A673 (cell line): ENCODE measurements at places on chromosomes 4 and X. TPM values are rescaled to one million over a fixed set of nuclear protein-coding genes. Genes with fewer than 3 reads are reported as not detected.
A peak's percentile ranks its signal among the peaks of the same experiment; 100 is the strongest.

DNA sequence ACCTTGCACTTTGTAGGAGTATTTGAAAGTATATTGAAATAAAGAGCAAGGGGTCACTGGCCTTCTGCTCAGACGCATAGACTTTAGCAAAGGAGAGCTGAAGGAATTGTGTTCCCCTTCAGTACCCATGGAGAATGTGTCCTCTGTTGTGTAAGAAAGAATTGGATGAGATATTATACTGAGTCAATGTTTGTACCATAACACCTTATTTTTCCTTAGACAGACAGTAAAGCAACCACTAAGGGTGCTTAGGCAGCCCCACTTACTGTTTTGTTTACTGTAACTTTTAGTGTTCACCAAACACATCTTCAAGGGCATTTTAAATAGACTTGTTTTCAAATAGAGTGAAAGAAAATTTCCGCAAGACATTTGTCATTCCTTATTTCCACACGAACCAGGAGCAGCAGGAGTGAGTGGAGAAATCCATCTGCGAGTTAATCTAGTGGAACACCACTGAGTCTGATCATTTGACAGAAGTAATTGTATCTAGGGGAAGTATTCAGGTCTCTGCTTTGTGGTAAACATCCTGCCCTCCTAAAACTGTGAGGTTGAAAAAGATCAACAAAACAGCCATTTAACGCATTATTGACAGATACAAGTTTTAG lies 89.5 kb downstream of the SLIT2 start:
- peaks cover 28% of the 10 kb centered on the region for H3K4me1 ChIP-seq
- H3K4me3 ChIP-seq, result no peak overlapping the region
- no peak overlapping the region for H3K27ac ChIP-seq

GRCh38 chr4:99847362-99847976 lies 30.8 kb downstream of the DAPP1 start:
- no peak for DNase-seq
- no peaks in the 10 kb centered on the region for H3K4me1 ChIP-seq
- no peak overlapping the region for H3K4me3 ChIP-seq

DNA sequence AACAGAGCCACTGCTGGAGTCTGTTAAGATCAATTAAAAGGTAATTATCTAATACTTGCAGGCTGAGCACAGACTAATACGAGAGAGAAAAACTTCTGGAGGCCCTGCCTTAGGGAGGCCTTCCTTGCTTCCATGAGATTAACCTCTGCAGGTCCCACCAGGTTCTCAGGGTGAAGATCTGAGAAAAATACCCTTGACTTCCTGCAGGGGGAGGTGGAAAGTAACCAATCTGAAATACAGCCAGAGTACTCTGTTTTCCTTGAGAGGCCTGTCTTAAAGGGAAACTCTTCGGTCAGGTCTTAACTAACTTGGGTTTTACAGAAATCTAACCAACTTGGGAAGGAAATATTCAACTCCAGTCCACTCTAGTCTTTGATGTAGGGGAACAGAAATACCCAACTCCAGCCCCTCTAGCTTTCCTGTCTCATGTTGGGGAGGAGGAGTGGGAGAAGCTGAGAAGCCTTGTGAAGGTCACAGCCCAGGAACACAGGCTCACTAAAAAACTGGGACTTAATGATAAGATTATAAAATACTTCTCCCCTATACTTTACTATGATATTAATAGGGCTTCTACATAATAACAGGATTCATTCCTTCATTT lies 77.1 kb downstream of the TBCK start:
- no peaks in the 10 kb centered on the region for H3K27me3 ChIP-seq
- peak; percentile 68 for DNase-seq
- H3K36me3 ChIP-seq, result no peaks in the 10 kb centered on the region

DNA sequence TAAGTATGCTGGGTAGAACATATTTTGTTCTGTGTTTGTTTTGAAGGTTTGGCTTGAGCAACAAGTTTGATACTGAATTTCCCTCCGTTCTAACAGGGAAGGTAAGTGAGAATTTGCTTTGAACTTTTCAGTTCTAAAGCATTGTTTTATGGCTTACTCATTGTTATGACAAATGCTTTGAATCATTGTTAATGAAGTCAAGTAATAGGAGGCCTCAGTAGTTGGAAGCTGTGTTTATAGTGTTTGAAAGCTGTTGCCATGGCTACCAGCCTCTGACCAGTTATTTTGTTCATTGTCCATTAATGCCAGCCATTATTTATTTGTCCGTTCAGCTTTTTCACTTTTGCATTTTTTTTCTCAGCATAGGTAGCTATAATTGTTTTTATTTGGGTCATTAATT lies 14.4 kb downstream of the CHIC1 start:
- H3K4me3 ChIP-seq, result no peak overlapping the region
- no peaks in the 10 kb centered on the region for H3K36me3 ChIP-seq
- no peak for DNase-seq
- H3K27me3 ChIP-seq, result no peaks in the 10 kb centered on the region
- no peak overlapping the region for H3K27ac ChIP-seq

DNA sequence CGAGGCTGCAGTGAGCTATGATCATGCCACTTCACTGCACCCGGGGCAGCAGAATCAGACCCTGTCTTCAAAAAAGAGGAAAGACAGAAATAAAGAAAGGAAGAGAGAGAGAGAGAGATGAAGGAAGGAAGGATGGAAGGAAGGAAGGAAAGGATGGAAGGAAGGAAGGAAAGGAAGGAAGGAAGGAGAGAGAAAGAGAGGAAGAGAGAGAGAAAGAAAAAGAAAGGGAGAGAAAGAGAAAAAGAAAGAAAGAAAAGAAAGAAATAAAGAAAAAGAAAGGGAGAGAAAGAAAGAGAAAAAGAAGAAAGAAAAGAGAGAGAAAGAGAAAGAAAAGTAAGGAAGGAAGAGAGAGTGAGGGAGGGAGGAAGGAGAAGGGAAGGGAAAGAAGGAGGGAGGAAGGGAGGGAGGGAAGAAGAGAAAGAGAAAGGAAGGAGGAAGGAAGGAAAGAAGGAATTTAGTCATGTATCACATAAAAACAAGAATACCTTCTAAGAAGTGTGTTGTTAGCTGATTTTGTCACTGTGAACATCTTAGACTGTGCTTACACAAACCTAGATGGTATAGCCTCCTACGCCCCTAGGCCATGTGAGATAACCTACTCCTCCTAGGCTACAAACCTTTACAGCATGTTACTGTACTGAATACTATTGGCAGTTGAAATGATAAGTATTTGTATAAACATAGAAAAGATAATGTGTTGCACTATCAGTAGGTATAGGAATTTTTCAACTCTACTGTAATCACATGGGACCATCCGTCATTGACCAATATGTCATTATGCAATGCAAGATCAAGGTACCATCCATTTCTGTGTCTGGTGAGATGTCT lies 17.4 kb upstream of the AFF1 start:
- no peak for DNase-seq
- no peak overlapping the region for H3K27ac ChIP-seq
- H3K36me3 ChIP-seq, result no peaks in the 10 kb centered on the region
- H3K4me1 ChIP-seq, result peaks cover 4% of the 10 kb centered on the region

DNA sequence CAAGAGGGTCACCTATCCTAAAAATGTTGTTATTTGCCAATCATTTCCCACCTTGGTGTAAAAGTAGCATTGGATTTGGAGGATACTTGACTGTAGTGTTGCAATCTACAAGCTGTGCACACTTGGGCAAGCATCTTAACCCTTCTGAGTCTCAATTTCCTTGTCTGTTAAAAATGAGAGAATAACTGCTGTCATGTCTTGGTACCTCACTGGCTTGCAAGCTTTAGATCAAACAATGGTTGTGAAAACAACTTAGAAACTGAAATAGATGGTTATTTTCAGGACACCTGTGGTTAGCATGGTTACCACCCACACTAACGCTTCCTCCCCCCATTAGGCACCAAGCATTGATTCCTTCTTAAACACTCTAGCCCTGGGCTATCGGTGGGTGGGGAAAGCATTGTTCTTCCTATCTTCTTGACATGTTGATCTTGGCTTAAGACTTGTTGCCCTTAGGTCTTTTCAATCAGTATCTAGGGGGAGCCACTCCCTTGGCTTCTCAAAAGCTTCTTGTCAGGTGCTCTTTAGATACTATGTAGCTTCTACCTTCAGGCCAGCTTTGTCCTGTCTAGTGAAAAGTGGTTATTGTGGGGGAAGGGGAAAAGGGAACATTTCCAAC lies 10.6 kb upstream of the AMOT start:
- H3K27ac ChIP-seq, result no peak overlapping the region
- no peaks in the 10 kb centered on the region for H3K27me3 ChIP-seq
- no peaks in the 10 kb centered on the region for H3K36me3 ChIP-seq
- no peak overlapping the region for H3K4me3 ChIP-seq
- no peaks in the 10 kb centered on the region for H3K4me1 ChIP-seq

The EFHC2 gene
- total RNA-seq, result 0.11 and 0.26 TPM in 2 replicates

The LANCL3 gene
- total RNA-seq, result 2.4 and 2.5 TPM in 2 replicates
